Activated naive CD4-positive, alpha-beta T cell (primary cell): ENCODE measurements at places on chromosomes 16 and 17.

DNA sequence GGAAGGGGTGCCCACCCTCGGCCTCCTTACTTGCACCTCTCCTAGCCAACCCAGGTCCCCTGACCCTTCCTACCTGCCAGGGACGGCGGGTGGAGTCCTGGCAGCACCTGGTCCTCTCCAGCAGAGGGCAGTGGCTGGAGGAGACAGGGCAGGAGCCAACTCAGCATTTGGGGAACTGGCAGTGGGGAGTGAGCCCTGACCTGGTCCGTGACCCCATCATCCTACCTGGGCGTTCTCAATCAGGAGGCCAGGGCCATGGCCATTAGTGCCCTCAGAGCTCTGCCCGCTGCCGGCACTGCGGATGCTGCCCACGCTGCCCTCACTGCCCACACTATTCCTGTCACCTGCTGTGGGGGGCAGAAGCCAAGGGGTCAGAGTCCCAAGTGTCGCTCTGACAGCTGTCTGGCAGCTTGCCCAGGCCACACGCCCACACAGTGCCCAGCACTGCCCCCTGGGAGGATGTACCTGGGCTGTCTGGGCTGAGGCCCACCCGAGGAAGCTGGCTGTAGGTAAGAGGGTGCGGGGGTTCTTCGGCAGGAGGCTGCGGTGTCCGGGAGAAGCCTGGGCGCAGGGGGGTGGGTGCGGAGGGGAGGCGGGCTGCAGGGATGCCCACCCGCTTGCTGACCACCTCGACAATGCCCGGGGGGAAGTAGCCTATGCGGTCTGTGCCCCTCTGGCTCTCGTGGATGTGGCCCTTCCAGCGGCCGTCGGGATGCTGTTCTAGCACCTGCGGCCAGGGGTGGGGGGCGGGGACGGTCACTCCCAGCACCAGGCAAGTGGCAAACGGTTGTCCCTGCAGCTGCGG is 10.8 kb downstream of the CASKIN2 start:
- DNase-seq: no peak

GRCh38 chr16:79981814-79982213 is 381.3 kb upstream of the MAF start:
- no peak for DNase-seq

DNA sequence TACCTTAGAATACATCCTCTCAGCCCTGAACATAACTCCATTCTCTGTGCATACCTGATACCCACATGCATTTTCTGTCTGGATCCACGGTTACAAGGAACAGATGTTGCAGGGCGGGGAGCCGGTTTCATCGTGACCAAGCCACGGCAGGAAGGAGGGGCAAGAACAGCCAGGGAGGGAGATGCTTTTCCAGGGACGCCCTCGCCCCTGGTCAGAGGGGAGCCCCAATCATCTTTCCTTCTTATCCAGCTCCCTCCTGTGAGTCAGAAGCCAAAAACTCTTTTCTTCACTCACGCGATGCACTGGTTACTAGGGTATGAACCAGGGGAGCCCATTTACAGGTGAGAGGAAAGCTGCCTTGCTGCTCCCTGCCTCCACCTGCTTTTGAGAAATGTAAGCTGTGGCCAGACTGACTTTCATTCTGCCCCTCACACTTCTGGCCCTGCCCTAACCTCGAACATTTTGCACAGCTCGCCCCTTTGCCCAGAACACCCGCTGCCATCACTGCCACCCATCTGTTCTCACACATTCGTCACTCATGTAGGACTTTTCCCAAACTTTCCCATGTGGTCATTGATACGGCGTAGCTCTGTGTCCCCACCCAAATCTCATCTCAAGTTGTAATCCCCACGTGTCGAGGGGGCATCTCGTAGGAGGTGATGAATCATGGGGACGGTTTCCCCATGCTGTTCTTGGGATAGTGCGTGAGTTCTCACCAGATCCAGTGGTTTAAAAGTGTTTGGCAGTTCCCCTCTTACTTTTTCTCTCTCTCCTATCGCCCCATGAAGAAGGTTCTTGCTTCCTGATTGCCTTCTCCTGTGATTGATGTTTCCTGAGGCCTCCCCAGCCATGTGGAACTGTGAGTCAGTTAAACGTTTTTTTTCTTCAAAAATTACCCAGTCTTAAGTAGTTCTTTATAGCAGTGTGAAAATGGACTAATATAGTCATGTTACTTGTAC is 20.5 kb downstream of the FOXL1 start:
- DNase-seq: no peak

DNA sequence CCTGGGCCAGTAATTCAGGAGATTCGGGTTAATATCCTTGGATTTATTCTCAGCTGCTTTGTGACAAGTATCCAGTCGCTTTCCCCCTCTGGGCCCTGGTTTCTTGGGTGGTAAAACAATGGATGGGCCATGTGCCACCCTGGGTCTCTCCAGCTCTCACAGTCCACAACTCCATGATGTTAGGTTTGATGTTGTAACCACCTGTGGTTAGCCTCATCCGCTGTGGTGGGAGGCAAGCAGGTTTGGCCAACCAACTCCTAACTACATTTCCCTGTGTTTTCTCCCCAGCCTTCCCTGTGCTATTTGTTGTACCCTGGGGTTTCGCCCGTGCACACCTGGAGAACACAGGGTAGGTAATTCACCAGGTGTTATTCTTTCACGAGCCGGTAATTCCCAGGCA is 35.1 kb downstream of the GLP2R start:
- no peak for DNase-seq

GRCh38 chr17:21474815-21475214 is 98.7 kb downstream of the KCNJ12 start:
- no peak for DNase-seq

DNA sequence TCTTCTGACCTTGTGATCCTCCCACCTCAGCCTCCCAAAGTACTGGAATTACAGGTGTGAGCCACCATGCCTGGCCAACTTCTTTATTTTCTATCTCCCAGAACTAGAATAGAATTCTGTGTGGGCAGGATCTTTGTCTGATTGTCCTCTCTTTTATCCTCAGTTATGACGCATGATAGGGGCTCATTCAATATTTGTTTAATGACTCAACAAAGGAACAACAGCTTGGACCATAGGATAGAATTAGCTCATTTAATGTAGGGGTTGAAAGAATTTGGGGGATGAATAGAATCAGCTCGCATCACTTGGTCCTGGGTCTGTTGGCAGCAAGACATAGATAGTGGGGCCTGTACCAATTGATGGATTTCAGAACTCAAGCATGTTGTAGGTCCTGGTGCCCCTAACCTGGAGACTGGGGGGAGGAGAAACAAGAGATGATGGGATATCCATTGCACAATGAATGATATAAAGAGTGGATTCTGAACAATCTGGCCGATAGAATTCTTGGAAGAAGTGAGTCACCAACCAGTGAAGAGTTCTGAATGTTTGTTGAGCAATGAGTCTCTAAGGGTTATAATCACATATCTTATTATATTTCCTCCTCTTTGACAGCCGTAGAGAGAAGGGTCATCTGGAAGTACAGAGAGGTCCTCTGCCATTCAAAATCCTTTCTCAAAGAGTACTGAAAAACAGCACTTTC is 250.2 kb downstream of the HS3ST4 start:
- no peak for DNase-seq

DNA sequence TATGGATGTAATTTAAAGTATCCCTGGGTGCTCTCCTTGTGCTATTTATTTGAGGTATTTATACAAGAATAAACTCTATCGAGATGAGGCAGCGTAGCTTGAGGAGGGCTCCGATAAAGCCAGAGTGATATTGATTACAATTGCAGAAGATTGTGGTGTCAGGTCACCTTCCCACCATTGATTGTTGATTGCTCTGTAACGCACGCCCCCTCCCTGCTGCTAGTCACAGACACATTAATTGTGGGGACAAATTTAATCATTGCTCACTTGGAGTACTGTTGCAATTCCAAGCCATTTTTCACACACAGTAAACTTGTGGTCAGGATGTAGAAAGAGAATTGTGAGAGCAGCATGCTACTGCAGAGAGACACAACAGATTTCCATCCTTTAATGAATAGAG is 75.4 kb downstream of the IRX3 start:
- DNase-seq: no peak

DNA sequence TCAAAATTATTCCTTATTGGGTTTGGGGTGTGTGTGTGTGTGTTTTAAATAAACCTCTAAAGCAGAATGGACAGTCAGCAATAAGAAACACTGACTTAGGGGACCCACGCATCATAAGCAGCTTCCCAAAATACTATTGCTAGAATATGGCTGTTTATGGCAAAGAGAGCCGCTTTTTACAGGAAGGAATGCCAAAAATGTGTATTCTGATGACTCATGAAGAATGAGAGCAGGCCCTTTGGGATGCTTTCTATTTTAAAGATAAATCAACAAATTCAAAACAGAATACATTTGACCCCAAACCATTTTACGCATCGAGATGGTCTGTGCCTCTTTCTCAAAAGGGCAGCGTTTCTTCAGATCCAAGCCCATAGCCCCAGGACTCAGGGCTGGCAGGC is 37.5 kb downstream of the ARHGAP17 start:
- DNase-seq: no peak
